ENCODE measurements at places on chromosomes 6 and 20.

- no peak for DNase-seq
These were observed 39.0 kb upstream of the PTPN1 start for GRCh38 chr20:50471231-50471630.

DNA sequence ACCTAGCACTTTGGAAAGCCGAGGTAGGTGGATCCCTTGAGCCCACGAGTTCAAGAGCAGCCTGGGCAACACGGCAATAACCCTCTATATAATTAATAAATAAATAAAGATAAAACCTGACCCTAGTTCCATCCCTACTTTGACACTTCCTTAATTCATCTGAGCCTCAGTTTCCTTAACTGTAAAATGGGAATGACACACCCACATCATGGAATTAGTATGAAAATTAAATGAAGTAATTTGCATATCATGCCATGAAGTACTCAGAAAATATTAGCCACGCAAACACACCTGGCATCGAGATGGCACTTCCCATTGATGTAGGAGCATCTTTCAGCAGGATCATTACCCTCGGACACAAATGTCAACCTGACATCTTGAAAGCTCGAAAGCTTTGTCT lies 19.1 kb downstream of the ZMYND8 start:
- no peak for DNase-seq

- DNase-seq: no peak
These were observed 370.3 kb downstream of the RFPL4B start for GRCh38 chr6:112717401-112717800.

DNA sequence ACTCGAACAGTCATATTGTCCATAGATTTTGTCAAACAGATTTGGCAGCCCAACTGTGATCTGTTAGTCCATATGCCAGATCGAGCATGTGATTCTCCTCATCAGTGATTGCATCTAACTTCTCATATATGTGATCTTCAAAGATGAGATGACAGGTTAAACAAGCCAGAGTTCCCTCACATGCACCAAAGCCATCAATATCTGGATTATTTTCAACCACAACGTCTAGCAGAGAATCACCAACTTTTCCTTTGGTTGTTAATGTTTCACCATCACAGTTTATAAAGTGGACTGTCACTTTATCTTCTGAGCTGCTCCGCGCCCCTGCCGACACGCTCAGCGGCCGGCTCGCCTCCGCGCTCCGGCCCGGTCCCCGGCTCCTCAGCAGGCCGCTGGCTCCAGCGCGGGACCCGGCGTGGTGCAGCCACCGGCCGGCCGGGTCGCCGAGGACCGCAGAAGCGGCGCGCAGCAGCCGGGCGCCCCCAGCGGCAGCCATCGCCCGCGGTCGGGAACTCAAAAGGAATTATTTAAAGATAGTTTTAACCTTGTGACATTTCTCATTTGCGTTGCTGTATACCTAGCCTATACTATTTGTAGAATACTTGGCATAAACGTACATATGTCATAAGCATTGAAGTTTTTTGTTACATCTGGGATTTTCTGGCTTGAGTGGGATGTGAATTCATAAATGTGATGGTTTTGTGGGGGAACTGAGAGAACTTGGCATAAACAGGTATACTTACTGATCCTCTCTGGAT lies 40.1 kb upstream of the DYNLRB1 start:
- peak; percentile 32 for DNase-seq

- no peak for DNase-seq
These were observed 182.7 kb downstream of the ADAT2 start for GRCh38 chr6:143267760-143268159.

- no peak for DNase-seq
These were observed 21.5 kb upstream of the BPIFB1 start for GRCh38 chr20:33261465-33261864.

- DNase-seq: no peak
These were observed 235.1 kb upstream of the FOXQ1 start for GRCh38 chr6:1076531-1077459.

DNA sequence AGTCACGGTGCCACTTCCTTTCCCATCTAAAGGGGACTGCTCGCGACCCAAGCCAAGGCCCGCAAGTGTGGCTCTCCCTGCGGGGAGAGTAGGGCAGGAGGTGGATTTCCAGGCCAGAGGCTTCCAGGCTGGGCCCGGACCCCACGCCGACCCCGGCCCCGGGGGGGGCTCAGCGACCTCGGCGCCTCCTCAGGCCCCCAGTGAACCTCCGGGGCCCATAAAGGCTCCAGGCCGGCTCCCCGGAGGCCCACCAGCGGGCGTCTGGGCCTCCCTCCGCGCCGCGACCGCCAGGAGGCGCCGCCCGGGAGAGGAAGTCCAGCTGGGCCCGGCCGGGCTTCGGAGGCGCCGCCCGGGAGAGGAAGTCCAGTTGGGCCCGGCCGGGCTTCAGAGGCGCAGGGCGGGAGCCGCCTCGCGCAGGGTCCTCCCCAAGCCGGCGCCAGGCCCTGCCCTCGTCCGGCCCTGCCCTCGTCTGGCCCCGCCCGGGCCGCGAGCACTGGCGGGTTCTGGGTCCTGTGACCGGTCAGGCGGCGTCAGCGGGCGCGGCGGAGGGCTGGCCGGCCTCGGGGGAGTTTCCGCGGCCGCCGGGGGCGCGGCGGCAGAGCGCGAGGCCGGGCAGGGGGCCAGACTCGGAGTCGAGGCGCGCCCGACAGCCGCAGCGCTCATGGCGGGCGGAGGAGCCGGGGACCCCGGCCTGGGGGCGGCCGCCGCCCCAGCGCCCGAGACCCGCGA lies at the start of gene RAB32:
TSS of gene RAB32 (plus strand) at position 623 of the 729 bp plus-strand sequence. CDS start at position 662, 39 bp downstream.
- DNase-seq: no peak

DNA sequence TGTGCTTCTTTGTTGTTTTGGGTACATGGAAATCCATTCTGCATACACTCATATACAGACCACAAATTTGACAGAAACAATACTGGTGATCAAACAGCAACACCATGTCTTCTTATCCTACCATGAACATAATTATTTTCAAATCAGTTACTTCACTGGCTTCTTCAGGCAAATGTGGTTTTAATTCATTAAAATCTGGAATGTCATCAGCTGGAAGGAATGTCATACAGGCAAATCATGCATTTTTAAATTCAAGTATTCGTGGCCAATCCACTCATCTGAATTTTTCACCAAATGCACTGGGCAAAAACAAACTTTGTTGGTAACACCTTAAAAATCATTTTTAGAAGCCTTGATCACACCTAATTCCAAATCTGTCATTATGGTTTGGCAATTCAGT lies 59.3 kb downstream of the KIF6 start:
- no peak for DNase-seq

DNA sequence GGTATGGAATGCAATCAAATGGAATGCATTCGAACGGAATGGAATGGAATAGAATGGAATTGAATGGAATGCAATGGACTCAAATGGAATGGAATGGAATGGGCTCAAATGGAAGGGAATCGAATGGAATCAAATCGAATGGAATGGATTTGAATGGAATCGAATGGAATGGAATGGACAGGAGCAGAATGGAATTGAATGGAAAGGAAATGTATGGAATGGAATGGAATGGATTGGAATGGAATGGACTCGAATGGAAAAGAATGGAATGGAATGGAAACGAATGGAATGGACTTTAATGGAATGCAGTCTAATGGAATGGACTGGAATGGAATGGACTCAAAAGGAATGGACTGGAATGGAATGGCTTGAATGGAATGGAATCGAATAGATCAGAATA lies 18.3 kb upstream of the DEFB115 start:
- DNase-seq: no peak

DNA sequence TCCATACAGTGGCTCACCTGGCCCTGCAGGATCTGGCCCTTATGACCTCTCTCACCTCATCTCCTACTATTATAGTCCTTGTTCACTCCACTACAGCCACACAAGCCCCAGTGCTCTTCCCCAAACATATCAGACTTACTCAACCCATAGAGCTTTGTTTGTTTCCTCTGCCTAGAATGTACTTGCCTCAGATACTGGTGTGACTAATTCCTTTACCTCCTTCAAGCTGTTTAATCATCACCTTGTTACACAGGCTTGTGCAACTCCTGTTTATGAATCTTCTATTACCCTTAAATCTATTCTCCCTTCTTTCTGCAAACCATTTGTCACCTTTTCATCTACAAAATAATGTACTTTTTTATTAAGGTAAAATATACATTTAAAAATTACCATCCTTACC lies 3.2 kb downstream of the DEFB125 start:
- DNase-seq: no peak

DNA sequence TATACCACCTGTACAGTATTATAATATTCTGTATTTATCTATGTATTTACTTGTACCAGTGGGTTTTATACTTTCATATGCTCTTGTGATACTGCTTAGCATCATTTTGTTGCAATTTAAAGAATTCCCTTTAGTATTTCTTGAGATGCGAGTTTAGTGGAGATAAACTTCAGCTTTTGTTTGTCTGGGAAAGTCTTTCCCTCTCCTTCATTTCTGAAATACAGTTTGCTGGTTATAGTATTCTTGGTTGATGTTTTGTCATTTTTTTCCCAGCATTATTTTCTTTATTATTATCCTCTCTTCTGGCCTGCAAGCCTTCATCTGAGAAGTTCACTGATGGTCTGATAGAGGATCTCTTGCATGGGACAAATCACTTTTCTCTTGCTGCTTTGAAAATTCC lies 136.6 kb upstream of the MCHR2 start:
- no peak for DNase-seq

- no peak for DNase-seq
These were observed 334.9 kb upstream of the JARID2 start for GRCh38 chr6:14910692-14911547.

GRCh38 chr6:94501516-94501915 lies 1075.8 kb upstream of the MANEA start:
- no peak for DNase-seq

- peak; percentile 37 for DNase-seq
These were observed 28.6 kb downstream of the C6orf89 start for GRCh38 chr6:36914227-36914794.

Data from activated naive CD4-positive, alpha-beta T cell treated with Interleukin-2 at 50 U/mL for 16 hours (primary cell).